ENCODE measurements at places on chromosomes 5 and 9.

DNA sequence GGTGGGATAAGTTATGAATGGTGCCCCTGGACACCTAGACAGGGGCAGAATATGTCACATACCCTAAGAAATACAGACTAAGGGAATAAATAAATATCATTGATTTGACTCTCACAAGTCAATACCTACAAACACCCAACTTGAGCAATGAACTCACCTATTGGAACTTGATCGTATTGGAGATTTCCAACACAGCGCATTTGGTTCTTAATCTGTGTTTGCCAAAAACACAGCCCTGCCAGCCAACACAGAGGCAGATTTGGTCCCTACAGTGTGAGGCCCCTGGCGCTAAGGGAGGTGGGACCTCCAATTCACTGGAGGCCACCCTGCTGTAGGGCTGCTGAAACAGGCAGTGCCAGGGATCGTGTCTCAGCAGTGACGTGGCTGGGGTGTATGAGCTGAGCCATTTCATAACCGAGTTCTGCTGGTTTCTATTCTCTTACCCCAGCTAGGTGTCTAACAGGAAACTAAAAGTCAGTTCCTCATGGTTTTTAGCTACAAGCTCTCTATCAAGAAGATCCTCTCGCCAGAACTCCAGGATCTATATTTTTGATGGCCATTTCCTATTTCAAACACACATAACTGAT lies 84.5 kb downstream of the SLC1A1 start:
- no peak for DNase-seq

GRCh38 chr5:142000704-142001484 lies 11.9 kb downstream of the GNPDA1 start:
- peak; percentile 41 for DNase-seq

DNA sequence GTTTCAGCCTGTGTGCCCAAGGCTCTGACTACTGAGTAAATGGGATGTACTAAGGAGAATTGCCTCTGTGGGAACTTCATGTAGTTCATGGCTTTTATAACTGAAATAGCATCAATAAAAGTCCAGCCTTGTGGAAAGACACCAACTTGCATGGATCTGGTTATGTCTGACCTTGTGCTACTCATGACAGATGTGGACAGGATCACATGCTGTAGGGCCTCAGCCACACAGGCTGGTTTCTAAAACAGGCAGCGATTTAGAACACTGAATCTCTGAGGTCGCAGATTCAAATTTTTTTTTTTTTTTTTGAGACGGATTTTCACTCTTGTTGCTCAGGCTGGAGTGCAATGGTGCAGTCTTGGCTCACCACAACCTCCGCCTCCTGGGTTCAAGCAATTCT lies 66.5 kb upstream of the SPIN1 start:
- DNase-seq, result no peak

DNA sequence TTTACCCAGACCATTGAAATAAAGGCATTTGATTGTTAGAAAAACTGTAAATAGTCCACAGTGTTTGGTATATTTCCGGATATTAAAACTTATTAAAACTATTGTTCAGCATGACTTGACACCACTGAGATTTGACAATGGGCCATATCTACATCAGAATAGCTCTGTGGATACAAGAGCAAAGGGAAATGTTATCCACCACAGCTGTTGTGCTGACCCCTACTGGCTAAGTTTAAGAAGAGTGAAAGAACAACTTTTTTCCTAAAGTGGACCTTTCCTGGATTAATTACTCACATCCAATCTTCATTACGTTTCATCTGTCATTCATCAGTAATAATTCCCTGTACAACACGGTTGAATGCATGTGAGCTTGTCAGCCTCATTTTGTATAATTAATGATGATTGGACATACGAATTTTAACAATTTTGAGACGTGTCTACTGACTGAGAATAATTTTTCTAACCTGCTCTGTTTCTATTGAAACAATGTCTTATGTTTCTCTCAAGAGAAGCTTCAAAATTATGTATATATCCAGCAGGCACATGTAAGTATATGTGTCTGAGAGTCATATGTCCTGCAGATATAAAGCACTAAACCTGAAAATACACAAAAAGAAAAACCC lies 1952.6 kb downstream of the MAT2B start:
- DNase-seq, result peak; percentile 2

DNA sequence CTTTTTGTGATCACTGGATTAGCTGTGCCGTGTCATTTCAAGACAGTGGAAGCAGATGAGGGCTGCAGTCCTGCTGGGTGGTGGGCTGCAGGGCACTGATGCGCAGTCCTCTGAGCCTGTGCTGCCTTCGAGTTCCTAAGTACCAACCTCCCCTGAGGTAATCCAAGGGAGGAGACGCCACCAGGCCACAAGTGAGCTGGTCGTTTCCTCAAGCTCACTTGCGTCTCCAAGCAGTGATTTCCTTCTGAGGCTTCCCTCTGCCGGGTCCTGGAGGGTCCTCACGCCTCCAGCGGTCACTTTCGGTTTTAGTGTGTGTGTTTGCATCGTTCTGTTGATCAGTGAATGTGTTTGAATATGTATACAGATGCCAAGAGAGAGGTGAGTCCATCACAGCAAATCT lies 115.7 kb downstream of the TRIO start:
- no peak for DNase-seq

DNA sequence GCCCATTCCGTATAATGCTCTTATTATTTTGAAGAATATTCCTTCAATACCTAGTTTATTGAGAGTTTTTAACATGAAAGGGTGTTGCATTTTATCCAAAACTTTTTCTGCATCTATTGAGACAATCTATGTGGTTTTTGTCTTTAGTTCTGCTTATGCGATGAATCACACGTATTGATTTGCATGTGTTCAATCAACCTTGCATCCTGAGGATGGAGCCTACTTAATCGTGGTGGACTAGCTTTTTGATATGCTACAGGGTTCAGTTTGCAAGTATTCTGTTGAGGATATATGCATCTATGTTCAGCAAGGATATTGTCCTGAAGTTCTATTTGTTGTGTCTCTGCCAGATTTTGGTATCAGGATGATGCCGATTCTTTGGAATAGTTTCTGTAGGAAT lies 1070.3 kb upstream of the CDH18 start:
- DNase-seq, result no peak

DNA sequence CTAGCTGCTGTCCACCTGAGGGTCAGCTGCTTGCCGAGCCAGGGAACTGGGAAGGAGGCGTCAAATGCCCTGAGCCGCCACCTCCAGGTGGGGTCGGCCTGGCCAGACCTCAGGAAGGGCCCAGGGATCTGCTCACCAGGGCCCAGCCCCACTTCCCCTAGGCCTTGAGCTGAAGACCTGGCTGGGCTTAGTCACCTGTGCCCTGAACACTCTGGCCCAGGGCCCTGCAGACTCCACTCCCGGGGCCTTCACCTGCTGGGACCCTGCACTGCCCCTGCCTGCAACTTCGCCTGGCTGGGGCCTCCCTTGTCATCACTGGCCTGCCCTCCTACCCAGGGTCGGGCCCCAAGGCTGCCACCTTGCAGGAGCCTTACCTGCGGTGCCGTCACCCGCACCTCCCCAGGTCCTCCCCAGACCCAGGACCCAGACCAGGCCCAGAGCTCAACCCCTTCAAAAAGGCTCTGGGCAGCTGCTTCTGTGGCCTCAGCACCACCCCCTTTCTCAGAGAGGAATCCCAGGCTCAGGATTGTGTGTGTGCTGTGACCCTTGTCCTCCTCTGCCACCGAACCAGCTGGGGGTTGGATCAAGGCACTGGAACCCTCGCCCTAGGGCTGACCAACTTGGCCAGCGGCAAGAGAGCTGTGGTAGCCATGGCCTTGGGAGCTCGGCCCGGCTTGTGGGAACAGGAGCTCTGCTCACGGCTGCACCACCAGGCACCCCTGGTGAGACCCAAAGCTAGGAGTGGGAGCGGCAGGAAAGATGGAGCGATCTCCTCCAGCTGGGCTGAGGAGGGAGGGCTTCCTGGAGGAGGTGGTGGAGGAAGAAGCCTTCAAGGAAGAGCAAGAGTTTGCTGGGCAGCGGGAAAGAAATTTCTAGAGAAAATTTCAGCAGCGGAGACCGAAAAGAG lies 1.2 kb upstream of the NELFB start:
- peak; percentile 40 for DNase-seq

DNA sequence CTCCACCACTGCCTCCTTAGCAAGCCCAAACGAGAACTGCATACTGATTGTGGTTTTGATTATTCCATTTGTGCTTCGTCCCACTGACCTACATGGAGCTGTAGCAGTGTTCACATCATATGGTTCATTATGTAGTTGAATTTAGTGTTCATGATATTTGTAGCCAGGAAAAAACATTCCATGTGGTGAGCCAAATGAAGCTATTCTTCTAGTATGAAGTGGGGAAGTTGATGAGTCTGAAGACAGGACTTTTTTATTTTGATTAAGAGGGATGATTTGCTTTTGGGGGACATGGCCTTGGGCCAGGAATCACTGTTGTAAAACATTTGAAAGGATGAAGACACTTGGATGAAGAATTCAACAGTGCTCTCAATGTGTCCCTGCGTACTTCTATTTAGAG lies 192.9 kb upstream of the SLC27A6 start:
- DNase-seq, result no peak

- DNase-seq, result no peak
Measured at GRCh38 chr9:134688661-134689320, 47.2 kb downstream of the COL5A1 start.

DNA sequence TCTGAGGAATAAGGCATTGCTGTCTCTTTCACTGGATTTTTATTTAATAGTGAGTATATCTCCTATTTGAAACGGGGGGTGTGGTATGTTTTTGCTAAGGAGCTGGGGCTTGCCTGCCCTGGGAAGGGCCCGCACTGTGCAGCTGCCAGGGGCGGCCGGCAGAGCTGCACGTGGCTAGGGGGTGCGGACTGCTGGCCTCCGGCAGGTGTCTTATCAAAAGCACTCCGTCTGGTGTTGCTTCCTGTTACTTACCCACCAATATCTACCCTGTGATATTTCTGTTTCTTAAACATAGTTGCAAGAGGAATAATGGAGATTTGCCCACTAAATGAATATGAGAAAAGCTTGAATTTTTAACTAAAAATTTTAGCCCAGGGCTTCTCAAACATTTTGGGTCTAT lies 232.0 kb downstream of the IRX1 start:
- no peak for DNase-seq

DNA sequence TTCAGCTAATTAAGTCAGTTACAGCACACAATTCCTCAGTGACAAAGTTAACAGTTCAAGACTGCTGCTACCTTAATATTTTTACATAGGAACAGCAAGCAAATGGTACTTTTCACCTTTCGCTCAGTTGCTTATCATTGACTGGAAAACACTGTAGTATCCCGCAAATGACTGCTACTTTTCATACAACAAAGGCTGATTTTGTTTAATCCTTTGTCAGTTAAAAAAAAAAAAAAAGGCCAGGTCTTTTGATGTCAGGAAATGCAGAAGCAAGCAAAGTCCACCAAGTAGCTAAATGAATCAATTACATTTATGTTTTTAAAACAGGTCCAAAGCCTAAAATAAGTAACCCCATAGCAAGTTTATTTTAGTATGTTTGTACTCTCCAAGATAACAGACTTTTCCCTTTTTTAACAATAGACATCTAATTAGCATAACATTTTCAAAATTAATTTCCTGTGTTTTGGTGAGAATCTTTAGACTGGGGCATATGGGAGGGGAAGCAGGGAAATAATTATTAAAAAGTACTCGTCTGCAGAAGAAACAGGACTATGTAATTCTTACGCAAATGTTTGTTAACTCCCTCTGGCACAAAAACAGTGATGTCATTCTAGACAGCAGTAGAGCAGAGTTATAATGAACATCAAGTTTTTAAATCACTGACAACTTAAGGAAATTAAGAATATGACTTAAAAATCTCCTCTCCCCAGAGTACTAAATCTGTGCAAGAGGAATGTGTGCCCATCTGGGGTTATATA lies 9.6 kb downstream of the PFDN1 start:
- peak; percentile 39 for DNase-seq

- peak; percentile 34 for DNase-seq
Measured at GRCh38 chr9:131406563-131407436, 12.9 kb downstream of the PRRC2B start.

DNA sequence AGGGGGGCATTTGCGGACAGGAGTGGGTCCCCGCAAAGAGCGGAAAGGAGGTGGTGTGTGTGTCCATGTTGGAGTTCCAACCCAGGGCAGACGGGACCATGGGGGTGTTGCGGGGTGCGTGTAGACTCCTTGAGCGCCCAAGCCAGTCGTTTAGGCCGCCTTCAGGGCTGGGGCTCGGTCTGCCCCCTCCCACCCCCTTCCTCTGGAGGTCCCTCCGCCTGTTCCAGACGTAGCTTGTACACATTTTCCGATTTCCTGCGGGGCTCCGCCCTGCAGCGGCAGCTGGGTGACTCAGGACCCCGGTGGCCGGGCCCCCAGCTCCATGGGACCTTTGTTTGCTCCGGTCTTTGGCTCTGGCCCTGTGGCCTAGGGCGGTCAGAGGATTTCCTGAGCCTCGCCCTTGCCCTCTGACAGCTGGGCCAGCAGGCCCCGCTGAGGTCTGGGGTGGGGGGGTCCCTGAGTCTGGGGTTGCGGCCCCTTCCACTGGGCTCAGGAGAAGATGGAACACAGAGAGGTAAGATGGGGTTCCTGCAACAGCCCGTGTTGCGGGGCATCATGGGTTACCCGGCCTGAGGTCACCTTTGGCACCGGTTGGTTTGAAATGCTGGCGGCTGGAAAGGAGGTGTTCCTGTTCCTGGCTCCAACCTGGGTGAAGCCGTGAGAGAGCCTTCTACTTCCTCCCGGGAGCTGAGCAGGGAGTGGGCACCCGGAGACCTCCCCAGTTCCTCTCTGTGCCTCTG lies 1.5 kb downstream of the PKN3 start:
- DNase-seq, result no peak

- DNase-seq, result peak; percentile 70
Measured at GRCh38 chr5:57221049-57221568, 47.2 kb downstream of the GPBP1 start.

GRCh38 chr9:27427272-27427643 lies 96.8 kb upstream of the IFNK start:
- peak; percentile 71 for DNase-seq

GRCh38 chr5:40402007-40402364 lies 277.7 kb upstream of the PTGER4 start:
- DNase-seq, result peak; percentile 93
